ENCODE measurements at places on chromosomes 4 and X. TPM values are rescaled to one million over a fixed set of nuclear protein-coding genes. Genes with fewer than 3 reads are reported as not detected.

DNA sequence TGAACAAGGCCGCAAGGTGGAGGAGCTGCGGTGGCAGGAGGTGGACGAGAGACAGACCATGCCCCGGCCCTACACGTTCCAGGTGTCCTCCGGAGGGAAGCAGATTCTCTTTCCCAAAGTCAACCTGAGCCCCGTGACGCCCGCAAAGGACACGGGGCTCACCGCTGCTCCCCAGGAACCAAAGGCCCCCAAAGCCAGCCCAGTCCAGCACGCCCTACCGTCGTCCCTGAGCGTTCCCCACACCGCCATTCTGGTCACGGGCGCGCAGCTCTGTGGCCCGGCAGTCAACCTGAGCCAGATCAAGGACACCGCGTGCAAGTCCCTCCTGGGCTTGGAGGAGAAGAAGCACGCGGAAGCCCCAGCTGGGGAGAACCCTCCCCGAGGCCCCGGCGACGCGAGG lies 72.2 kb downstream of the AASDH start:
- no peak for DNase-seq

GRCh38 chr4:78069859-78070258 lies 12.7 kb downstream of the FRAS1 start:
- DNase-seq = no peak

DNA sequence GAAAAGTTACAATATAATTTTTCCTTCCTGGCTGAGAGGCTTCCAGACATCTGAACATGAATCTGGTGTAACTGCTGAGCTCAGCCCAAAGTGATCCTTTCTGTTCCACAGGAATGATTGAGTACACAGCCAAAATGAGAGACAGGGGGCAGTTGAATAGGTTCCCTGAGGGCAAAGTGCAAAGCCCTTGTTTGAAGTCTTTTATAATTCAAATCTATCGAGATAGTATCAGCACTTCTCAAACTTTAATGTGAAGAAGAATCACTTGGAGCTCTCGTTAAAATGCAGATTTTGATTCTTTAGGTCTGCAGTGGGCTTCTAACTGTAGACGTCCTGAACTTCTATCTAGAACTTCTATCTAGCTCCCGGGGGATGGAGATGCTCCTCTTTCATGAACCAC lies 54.4 kb upstream of the BMP2K start:
- DNase-seq = no peak

GRCh38 chrX:56765811-56766553 lies 36.9 kb downstream of the NBDY start:
- DNase-seq = no peak

DNA sequence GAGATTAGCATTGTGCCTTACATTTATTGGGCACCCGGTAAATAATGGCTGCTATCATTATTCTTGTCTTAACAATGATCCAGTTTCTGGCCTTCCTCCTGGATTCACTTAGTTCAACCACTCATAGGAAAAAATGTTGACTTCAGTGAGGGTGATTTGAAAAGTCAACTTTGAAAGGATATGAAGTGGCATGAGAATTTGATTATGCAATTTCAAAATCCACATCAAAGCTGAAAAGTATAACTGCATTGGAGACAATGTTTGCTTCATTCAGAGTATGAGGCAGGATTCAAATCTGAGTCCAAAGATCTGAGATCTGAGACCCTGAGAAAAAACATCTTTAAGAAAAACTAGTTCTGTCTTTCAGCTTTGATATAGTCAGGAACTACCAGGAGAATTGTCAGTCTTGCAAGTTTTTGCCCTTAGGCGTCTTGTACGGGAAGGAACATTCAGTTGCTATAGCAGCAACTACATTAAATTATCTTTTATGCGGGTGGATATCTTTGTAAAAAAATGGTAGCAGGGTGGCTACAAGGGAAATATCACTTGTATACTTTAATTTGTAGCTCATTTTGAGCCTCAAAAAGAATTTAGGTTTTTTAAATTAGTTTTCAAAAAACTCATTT lies 587.5 kb upstream of the LCORL start:
- no peak for DNase-seq

DNA sequence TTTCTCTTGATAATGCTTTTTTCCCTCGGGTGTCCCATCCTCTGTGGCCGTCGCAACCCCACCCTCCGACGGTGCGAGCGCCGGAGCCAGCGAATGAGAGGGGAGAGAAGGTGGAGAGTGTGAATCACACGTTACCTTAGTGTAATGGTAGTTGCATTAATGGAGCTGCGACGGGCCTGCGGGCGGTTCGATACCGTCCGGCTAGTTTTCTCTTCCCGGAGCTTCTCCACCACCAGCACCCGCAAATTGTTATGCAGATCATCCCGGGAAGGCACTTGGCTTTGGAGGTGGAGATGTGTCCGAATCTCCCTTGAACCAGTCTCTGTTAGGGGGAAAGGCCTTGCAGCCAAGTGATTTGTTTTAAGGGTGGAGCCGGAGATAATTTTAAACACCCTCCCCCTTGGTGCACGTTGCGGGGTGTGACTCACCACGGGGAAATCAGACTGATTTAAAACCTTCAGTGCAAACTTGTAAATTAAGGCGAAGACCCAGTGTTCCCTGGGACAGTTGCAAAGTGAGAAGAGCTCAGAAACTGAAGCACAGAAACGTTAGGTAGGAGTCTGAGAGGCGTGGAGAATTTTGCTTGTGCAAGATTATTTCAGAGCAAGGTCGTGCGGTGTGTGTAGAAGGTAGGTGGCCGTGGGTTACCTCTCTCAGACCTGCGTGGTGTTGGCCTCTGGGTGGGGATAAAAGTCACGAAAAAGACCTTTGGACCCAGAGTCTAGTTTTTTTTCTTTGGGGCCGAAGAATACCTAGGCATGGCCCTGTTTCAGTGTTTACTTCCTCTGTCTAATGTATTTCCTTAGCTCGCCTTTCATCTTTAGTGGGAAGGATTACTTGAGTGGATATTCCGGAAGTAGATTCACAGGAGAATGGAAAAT lies 1.3 kb downstream of the AFF1 start:
- DNase-seq = peak; percentile 75

GRCh38 chrX:136652822-136653723 lies 5.1 kb downstream of the CD40LG start:
- no peak for DNase-seq

DNA sequence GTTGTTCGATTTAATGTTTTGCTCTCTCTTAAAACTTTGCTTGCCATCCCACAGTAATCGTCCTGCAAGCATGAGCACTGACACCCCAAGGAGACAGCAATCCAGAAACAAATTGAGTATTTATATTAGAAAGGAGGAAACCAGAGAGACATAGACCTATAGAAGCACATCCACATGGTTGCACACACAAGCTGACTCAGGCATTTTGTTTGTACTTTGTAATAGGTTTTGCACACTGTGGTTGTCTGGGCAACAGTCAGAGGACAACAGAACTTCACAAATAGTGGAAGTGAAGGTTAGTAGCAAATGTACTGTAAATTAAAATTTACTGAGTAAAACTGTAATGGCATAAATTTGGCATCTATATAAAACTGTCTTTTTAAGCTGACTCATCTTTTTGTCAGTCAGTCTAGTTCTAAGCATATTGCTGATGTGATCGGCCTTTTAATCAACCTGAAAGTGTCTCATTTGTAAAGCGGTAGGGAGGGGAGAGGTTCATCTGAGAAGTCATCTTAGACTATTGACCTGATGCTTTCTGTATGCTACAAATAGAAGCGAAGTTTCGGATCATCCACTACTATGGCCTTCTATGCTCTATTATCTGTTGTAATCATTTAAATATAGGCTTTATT lies 1624.7 kb downstream of the ARAP2 start:
- DNase-seq = no peak

- no peak for DNase-seq
Observed at GRCh38 chr4:139783741-139784484, 118.3 kb downstream of the MGST2 start.

Gene UGT2B17
- total RNA-seq = not detected

Gene F8A3
- total RNA-seq = 11.9 TPM

Gene SMIM10L2A
- total RNA-seq = 2.0 TPM

Gene FAM9C
- not detected for total RNA-seq

Gene ZBTB49
- 9.7 TPM for total RNA-seq
